ENCODE measurements at places on chromosomes 12 and 14.

GRCh38 chr12:2092890-2093289, 40.1 kb downstream of the CACNA1C start:
- DNase-seq = peak; percentile 40

DNA sequence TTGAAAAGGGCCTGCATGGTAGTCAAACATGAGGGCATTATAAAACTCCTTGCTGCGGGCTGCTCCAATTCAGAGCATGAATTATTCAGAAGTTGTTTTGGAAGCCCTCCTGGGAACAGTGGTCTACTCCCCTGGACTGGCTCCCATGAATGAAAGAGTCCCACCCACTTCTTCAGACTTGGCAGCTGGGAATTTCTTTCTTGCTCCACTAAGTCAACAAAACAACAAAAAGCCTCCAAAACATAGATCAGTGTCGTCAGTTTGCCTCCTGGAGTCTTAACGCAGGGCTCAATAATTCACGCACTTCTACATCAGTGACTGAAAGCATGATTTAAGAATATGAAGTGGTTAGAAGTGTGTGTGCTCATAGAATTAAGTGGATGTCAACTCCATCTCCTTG, 37.9 kb downstream of the AKAP6 start:
- DNase-seq = peak; percentile 70

DNA sequence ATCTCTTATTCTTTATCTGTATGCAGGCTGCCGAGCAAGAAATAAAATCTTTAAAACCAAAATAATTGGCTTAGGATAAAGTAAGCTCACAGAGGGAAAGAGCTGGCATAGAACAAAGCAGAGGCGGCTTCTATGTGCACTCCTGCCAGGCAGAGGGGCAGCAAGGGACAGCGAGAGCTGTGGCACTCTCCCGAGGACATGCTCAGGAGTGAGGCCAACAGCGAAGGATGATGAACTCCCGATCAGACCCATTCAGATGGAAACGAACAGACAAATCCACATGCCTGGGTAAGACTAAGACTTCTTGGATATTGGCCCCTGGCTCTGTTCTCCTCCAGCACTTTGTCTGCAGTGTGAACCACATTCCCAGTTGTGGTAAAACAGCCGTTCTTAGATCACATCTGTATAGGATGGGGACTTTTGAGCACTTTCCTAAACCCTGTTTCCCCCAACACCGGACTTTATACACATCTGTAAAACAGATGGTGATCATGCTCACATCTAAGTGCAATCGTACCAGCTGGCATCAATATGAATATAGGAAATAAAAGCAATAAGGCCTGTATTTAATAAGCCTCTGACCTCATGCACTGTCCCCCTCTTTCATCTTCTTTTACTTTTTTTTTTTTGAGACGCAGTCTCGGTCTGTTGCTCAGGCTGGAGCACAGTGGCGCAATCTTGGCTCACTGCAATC, 134.1 kb downstream of the PPM1H start:
- DNase-seq = no peak

- DNase-seq = no peak
Observed at GRCh38 chr14:92800525-92800924, 6.4 kb downstream of the GOLGA5 start.

GRCh38 chr12:114820796-114821195, 136.8 kb upstream of the TBX3 start:
- DNase-seq = no peak

DNA sequence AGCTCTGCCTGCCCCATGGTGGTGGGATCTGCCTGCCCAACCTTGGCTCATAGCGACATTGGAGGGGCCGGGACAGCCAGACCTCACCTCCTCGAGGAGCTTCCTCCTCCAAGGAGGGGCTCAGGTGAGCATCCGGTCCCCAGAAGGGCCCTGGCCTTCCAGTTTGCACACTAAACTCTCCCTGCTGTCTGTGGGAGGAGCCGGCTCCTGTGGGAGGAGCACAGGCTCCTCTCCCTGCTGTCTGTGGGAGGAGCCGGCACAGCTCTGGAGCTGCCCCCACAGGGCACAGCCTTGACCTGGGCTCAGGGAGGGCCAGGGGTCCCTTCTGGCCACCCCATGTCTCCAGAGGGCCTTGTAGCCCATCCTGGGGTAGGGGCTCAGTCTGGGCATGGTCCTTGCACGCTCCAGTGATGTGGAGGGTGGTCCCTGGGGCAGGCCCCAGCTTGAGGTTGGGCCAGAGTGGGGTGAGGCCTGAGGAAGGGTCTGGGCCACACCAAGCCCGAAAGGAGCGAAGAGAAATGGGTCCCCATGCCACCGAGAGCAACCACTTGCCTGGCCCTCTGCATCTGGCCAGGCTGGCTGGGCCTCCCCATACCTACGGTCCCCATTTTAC, 147.5 kb upstream of the C14orf180 start:
- DNase-seq = no peak

DNA sequence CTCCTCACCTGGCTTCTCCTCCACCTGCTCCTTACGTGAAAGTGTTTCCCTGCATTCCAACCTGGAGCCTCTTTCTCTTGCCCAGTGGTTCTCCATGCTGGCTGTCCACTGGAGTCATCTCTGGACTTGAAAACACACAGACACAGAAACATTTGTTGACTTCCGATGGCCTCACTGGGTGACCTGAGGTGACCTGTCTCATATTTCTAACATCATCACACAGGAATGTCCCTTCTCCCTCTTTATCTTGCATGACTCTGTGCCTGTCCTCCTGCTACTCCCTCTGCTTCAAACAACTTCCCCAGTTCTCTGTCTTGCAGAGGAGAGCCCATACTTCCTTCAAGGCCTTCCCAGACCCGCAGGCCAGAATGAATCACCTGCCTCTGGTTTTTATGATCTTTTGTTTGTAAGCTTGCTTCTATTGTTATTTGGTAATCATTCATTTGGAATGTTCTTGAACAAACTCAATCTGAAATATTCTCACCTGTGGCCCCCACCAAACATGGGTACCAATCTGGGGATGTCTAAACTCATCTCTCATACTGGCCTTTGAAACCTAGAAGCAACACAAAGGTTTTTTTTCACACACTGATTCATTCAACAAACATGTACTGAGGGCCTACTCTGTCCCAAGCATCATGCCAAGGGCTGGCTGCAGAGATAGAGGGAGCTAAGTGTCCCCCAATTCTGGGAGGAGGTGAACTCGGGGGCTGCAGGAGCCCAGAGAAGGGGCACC, 9.7 kb upstream of the RIN3 start:
- peak; percentile 59 for DNase-seq

DNA sequence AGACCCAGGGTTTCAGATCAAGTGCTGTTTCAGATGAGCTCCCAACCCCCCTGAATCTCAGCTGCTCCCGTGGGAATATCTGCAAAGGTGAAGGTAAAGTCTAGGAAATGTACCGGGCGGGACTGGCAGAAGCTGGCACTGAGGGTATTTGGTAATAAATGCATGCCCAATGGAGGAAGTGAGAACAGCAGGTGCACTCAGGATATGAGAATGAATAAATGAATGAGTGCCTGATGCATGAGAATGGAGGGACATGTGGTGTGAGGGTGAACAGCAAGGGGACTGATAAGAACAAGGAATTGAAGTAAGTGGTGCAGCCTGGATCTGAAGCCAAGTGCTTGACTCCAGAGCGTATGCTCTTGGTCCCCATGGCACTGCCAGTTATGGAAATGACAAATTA, 11.6 kb downstream of the RAPGEF3 start:
- no peak for DNase-seq

DNA sequence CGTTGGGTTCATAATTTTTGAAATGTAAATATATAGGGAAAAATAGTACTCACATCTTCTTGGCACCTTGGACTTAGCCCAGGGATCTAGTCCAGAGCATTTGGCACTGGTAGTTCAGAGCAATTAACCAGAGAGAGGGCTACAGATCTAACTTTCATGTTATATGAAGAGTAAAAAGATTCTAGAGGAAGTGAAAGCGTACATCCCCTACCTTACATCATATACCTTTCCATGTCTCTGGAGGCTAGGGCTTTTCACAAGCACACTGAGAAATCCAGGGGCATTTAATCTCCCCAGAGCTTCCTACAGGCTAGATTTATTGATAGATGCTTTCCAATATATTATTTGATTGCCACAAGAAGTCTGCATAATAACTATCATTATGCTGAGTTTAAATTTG, 687.5 kb upstream of the FBXO33 start:
- no peak for DNase-seq

DNA sequence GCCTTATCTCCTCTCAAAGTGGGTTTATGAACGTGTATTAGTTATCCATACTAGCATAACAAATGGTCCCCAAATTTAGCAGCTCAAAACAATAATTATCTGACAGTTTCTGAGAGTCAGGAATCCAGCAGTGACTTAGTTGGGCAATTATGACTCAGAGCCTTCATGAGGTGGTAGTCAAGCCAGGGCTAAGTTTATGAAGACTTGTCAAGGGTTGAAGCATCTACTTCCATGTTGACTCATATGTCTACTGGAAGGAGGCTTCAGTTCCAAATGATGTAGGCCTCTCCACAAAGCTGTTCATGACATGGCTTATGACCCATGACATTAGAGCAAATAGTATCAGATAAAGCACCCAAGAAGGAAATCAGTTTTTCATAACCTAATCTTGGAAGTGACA, 73.2 kb downstream of the IPO8 start:
- DNase-seq = no peak

DNA sequence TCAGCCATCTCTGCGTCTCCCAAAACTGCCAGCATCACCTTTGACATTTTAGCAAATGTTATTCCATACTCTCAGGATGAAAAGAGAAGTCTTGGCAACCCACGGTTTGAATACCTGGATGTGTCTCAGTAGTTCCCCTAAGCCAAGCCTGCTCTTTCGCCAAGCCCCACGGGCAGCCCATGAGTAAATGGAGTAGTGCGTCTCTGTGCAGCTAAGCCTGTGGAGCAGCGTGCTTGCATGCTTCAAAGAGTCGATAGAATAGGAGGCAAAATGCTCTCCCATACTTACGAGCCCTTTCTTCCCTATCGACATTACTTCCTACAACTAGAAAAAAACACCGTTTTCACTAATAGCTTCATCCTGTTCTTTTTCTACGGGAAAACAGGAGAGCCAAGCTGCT, 634.5 kb upstream of the TMEM132C start:
- no peak for DNase-seq

GRCh38 chr12:94386422-94386821, 73.2 kb downstream of the CEP83 start:
- peak; percentile 16 for DNase-seq

DNA sequence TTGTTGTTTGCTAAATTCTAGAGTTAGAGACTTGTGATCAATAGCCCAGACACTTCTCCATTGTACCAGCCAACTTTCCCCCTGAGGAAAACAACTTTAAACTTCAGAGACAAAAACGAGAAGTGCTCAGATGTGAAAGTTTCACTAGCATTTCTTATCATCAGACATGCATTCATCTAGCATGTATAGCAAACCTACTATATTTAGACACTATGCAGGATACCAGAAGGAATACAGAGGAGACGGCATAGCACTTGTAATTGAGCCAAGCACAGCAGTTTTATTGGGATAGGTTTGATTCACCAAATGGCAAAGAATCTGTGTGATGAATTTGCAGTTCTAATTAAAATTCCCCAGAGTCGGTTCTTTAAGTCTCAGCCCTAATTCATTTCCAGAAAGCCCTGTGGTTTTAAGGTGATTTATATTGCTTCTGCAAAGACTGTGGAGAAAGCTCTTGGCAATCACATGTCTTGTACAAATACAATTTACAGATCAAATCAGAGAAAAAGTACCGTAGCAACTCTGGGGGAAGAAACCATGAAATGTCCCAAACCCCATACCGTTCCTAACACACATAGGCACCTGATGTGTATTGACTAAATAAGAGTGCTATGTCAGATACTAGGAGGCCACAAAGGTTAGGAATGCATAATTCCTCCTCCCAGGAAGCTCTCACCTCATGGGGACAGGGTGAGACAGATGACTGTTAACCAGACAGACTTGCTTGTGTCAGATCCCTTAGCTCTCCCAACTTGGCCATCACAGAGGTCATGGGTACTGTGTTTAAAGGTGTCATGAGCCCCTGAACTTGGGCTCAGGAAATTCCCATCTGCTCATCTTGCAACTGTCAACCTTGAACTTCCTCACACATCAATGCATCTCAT, 69.6 kb upstream of the KRAS start:
- no peak for DNase-seq

DNA sequence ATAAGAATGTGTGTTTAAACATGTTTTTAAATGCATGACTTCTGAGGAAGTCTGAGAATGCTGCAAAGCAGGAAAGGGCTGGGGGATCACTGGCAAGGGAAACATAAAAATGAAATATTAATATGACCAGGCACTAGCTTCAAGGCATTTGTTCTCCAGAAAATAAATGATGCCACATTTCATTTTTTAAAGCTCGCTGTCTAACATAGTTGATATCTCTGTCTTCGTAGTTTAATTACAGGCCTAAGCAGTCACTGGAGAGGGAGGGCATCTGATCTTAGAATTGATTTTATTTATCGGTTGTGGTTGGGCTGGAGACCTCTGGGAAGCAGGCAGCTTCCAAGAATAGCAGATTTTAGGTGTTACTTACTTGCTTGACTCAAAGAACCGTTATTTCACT, 87.5 kb downstream of the TBC1D30 start:
- DNase-seq = no peak

GRCh38 chr14:36134038-36134437, 42.5 kb downstream of the PTCSC3 start:
- DNase-seq = no peak

DNA sequence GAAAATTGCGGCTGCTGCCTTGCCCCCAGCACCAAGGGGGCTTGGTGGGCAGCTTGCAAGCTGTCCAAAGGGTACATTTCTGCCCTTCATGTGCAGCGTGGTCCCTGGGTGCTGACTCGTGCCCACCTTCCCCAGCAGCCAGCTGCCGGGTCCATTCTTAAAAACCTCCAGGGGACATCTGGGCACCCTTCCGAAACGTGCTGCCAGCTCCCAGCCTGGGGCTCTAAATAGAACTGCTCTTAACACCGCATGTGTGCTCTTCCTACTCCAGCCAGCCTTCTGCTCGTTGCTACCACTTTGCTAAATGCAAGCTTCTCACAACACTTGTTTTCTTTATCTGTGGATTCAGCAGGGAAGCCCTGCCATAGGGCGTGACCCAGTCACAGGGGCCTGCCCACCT, 66.0 kb downstream of the RIMBP2 start:
- no peak for DNase-seq

GRCh38 chr14:69763761-69764510, 3.0 kb upstream of the SRSF5 start:
- no peak for DNase-seq

DNA sequence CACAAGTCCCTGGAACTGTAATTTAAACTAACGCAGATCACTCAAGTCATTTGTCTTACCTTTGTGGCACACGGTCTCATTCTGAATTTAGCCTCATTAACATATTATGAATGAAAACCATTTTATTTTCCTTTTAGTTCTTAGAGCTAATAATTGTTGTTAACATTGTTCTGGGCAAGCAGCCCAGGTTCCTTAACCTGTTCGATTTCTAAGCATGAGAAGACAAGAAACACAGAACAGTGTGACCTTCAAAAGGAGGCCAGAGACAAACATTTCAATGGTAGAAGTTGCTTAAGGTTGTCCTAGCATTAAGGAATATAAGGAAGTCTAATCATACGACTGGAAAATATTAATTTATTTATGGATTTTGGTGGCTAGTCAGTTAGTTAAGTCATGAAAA, 35.2 kb downstream of the PIWIL1 start:
- no peak for DNase-seq
